ENCODE measurements at places on chromosomes 7 and 10.

DNA sequence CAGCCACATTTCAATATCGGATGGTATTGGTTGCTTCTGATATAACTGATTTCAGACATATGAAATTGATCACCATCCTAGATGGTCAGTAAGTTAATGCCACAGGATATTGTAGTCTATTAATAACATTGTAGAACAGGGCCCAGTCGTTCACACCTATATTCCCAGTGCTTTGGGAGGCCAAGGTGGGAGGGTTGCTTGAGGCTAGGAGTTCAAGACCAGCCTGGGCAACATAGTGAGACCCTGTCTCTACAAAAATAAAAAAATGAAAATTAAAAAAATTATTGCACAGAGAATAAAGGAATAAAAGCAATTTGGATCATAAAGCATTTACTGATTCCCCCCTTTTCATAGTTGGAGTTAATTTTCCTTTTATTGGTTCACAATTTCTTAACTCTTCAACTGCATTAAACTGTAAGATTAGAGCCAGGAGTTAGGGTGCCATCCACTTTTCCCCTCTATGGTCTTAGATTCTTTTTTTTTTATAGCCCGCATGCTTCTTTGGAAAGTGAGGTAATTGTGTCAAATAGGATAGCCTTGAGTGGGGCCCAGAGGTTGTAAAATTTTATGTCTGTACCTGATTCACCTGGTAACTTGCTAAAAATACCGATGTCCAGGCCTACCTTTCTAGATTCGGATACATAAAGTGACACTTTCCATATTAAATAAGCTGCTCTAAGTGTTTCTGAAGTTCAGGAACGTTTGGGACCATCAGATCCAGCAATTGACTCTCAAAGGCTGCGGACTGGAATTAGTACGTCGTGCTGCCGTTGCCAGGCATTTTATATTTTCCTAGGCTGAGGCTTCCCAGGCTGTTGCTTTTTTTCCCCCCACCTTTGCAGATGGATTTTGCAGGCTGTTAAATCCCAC, 24.7 kb downstream of the ADK start:
- DNase-seq = no peak

GRCh38 chr10:117457071-117457810, 82.0 kb upstream of the PDZD8 start:
- DNase-seq = no peak

DNA sequence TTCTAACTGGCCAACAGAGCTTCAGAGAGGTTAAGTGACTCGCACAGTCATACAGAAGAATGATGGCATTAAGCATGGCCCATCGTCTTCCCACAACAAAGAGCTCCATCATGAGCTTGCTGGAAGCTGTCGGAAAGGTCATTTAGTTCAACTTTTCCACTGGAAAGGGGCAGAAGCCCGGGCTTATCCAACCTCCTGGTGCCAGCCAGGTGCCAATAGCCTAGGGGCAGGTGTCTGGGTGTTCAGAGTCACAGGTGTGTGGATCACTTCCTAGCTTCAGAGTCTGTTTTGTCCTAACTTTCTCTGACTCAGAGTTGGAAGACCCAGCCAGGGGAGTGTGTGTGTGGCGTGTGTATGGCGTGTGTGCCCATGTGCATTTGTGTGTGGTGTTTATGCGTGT, 1.3 kb upstream of the TRPV6 start:
- DNase-seq = peak; percentile 54

DNA sequence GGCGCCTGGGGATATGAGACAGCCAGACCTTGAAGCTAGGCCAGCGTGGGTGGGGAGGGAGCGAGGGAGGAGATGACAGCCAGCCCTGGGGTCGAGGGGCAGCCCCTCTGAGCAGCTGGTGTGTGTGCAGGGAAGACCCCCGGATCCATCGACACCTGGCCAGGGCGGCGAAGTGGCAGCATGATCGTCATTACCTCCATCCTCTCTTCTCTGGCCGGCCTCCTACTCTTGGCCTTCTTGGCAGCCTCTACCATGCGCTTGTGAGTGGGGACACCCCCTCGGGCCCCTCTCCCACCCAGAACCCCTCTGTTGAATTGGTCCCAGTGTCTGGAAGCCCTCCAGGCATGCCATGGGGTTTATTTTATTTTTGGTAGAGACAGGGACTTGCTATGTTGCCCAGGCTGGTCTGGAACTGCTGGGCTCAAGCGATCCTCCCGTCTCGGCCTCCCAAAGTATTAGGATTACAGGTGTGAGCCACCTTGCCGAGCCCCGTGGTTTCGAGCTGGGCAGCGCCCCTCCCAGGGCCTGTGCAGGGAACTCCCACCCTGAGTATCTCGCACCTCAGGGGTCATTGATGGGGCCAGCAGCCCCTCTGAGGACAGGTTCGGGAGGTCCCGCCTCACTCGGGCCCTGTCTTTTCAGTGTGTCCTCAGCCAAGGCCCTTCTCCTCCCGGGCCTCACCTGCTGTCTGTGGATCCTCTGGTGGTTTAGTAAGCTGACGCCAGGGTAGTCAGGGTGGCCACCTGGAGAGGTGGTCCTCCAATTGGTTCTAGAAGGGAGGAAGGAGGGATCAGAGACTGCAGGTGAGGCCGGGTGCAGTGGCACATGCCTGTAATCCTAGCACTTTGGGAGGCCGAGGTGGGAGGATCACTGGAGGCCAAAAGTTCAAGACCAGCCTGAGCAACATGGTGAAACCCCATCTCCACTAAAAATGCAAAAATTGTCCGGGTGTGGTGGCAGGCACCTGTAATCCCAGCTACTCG, 3.8 kb downstream of the UPK3B start:
- DNase-seq = no peak

GRCh38 chr7:2892549-2892948, 48.4 kb upstream of the GNA12 start:
- DNase-seq = no peak

DNA sequence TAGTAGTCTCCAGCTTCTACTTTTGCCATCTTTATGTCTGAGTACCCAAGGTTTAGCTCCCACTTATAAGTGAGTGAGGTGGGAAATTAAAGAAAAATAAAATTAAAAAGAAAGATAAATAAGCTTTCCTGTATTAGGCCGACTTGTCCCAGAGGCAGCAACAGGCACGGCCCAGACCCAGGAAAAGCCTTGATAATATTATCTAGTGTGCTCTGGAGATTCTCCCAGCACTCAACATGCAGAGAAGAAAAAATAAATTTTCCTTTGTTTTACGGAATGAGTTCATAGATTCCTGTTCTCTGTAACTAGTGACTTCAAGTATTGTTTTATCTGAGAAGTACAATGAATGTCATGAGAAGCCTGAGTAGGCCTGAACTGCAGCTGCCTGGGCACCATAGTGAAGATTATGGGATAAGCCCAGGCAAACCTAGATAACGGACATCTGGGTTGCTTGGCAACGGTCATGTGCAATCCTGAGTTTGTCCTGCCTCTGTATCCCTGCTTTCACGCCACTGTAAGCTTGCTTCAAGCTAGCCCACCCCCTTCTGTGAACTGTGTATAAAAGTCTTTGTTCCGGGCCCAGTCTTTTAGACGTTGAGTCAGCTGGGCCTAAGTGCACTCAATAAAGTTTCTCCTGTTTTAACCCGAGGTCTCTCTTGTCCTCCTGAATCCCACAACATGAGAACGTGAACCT, 6.4 kb downstream of the ATE1 start:
- DNase-seq = no peak

DNA sequence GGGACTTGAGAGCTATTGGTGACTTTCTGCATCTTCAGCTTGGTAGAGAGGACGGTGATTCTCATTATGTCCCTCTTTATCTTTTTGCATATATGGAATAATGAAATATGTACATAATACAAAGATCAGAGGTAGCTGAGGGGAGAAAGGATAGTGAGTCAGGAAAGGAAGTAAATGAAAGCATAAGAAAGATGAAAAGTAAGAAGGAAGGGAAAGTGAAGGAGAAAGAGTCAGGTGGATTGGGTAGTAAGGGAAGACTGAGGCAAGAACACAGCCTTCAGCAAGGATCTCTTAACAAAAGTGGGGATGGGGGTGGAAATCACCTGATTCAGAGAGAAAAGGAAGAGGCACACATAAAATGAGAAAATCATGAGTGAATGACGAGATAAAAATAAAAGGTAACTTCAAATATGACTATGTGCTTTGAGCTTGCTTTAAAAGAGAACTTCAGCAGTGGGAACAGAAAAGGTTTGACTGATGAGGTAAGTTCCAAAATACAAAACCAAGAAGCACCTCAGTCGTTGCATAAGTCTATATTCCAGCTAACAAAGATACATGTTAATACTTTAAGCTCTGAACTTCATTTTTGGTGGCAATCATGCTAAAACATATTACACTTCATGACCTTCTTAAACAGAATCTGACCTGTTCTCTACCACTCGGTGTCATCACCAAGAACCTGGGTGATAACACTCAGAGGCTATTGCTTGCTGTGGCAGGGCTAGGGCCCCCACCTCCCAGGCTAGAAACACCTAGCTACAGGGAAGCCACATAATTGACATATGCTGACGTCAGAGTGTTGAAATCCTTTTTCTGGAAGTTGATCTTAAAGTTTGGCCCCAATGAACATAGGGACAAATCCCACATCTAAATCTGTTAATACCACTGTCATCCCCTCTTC, 32.9 kb downstream of the NRCAM start:
- DNase-seq = no peak

GRCh38 chr7:19117091-19117869, at the start of gene TWIST1:
TSS of gene TWIST1 (minus strand) at chr7:19117636. CDS start at chr7:19117321, 315 bp downstream.
- DNase-seq = no peak

GRCh38 chr10:111338805-111339204, 262.0 kb downstream of the ADRA2A start:
- no peak for DNase-seq

- no peak for DNase-seq
Observed at GRCh38 chr10:557792-558328, 131.6 kb downstream of the DIP2C start.

DNA sequence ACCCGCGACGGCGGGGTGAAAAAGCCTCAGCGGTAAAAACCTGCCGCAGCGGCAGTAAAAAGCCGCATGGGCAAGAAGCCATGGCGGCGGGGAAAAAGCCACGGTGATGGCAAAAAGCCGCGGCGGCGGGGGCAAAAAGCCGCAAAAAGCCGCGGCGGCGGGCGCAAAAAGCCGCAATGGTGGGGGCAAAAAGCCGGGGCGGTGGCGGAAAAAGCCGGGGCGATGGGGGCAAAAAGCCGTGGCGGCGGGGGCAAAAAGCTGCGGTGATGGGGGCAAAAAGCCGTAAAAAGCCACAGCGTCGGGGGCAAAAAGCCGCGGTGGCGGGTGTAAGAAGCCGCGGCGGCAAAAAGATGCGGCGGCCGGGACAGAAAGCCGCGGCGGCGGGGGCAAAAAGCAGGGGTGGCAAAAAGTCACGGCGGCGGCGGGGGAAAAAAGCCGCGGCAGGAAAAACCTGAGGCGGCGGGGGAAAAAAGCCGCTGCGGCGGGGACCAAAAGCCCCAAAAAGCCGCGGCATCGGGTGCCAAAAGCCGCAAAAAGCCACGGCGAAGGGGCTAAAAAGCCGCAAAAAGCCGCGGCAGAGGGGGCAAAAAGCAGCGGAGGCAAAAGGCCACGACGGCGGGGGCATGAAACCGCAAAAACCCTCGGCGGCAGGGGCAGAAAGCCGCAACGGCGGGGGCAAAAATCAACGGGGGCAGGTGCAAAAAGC, 488.5 kb downstream of the ZNF33B start:
- no peak for DNase-seq

- DNase-seq = no peak
Observed at GRCh38 chr10:133364645-133365431, 7.0 kb upstream of the FUOM start.

GRCh38 chr7:148898845-148899484, 14.9 kb upstream of the EZH2 start:
- DNase-seq = no peak

DNA sequence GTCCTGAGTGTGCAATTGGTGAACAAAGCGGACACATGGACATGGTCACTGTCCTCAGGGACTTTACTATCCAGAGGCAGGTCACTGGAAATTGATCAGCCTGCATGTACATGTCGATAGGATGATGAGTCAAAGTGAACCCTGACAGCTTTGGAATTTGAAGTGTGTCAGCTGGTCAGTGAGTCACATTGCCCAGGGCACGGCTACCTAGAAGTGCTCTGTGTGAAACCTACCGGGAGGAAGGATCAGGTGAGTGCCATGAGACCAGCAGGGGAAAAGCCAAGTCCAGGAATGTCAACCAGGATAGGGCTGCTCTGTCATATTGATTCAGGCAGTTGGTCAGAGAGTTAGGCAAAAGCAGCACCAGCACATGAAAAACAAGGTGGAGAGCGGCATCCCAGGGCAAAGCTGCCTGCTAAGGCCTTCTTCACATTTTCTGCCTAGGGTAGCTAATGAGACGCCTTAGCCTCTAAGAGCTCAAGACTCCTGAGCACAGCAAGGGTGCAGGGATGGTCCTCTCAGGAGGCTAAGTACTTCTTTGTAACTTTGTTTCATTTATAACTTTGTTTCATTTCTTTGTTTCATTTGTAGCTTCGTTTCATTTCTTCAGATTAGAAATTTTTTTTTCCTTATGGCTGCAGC, 19.4 kb upstream of the PDCD4 start:
- DNase-seq = peak; percentile 75

- DNase-seq = no peak
Observed at GRCh38 chr7:35524112-35524804, 170.7 kb downstream of the HERPUD2 start.

- no peak for DNase-seq
Observed at GRCh38 chr10:27391325-27391724, 112.8 kb upstream of the RAB18 start.

DNA sequence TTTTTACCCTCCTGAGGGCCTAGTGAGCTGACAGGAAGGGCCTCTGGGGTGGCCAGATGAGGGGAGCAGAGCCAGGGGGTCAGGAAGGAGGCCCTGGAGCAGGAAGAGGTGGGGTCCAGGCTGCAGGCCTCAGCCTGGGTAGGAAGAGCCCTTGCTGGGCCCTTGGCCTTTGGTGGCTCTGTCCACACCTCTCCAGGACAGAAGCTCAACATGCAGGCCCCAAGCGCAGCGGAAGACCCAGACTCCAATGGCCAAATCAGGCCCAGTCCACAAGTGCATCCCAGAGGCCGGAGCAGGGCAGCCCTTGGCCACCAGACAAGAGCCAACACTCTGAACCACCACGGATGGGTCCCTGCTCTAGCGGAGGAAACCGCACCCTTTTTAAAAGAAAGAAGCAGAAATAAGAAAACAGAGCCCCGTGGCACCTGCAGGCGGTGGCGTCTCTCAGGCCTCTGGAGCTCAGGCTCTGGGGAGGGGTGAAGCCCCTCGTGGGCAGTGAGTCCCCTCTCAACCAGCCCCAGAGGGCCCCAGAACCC, 52.8 kb downstream of the FOXL3 start:
- no peak for DNase-seq

DNA sequence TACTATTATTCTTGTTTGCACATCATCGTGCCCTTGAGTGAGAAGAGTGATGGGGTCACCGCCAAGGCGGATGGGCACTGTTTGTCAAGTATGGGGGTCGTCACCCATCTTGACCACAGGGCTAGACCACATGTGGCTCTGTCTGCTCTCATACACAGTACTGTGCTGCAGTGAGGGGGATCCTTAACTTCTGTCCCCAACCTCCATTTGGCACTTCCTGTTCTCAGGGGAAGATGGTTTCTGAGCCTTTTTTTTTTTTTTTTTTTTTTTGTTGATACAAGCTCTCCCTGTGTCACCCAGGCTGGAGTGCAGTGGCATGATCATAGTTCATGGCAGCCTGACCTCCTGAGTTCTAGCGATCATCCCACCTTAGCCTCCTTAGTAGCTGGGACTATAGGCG, 13.6 kb downstream of the WBP1L start:
- DNase-seq = no peak

Data from activated effector memory CD4-positive, alpha-beta T cell treated with anti-CD3 and anti-CD28 coated beads, Interleukin-2, amount 50 U/mL, for 16 hours (primary cell).